ENCODE measurements at places on chromosomes 4 and X.
A peak's percentile ranks its signal among the peaks of the same experiment; 100 is the strongest.

GRCh38 chr4:177005674-177006230 is 213.0 kb upstream of the VEGFC start:
- no peaks in the 10 kb centered on the region for H3K36me3 ChIP-seq
- no peak overlapping the region for H3K27ac ChIP-seq
- H3K27me3 ChIP-seq, result no peaks in the 10 kb centered on the region
- no peak overlapping the region for H3K4me3 ChIP-seq
- peak; percentile 84 for DNase-seq
- H3K4me1 ChIP-seq, result peaks cover 17% of the 10 kb centered on the region

- no peaks in the 10 kb centered on the region for H3K4me1 ChIP-seq
- no peaks in the 10 kb centered on the region for H3K27me3 ChIP-seq
- no peak overlapping the region for H3K4me3 ChIP-seq
- H3K27ac ChIP-seq, result no peak overlapping the region
- H3K36me3 ChIP-seq, result no peaks in the 10 kb centered on the region
Observed at GRCh38 chr4:59597536-59598329, 1602.4 kb upstream of the ADGRL3 start.

DNA sequence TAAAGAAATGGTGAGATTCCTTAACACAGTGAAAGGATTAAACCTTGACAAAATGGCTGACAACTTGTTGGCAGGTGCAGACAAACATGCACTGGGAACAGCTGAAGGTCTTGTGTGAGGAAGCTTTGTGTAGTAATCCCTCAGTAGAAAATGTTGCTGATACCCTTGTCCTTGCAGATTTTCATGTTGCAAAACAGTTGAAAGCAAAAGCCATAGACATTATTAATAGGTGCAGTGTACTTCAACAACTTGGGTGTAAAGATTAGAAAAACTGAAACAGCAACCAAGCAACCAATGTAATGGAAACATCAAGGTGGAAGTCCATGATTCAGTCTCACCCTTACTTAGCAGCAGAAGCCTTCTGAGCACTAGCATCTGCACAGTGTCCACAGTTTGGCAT is 29.8 kb downstream of the UGT2B7 start:
- no peak overlapping the region for H3K4me3 ChIP-seq
- no peaks in the 10 kb centered on the region for H3K36me3 ChIP-seq
- H3K27ac ChIP-seq, result no peak overlapping the region
- no peaks in the 10 kb centered on the region for H3K4me1 ChIP-seq
- no peak for DNase-seq

DNA sequence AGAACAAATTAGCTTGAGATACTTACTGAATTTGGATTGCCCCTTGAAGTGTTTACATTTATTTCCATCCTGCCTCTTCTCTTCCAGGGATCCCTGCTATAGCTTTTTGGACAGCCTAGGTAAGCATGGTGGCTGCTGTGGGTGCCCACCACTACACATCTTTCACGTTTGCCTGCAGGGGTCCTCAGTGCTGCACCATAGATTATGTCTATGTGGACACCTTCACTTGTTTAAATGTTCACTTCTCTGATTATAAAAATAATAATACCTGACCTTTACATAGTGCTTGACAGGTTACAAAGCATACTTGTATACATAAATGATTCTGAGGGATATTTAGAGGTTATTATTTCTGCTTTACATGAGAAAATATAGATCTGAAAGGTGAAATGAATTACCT is 67.9 kb upstream of the SLC4A4 start:
- peaks cover 14% of the 10 kb centered on the region for H3K4me1 ChIP-seq
- no peak overlapping the region for H3K27ac ChIP-seq
- peak; percentile 45 for DNase-seq
- peaks cover 4% of the 10 kb centered on the region for H3K36me3 ChIP-seq

DNA sequence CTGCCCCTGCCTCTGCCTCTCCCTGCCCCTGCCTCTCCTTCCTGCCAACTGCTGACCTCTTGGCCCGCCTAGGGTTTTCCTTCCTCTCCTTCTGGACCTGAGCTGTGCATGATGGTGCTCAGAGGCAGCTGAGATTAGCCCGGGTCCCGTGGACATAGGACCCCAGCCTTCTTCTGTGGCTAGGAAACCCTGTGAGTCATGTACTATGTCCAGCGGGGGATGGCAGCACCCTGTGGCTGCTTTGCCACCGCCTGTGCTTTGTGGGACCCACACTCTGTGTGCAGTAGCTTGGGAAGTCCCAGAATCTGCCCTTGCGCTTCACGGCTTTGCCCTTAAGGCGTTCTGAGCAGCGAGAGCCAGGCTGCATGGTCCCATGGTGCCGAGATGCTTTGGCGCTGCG is 105.5 kb upstream of the PSAPL1 start:
- no peaks in the 10 kb centered on the region for H3K4me1 ChIP-seq
- no peaks in the 10 kb centered on the region for H3K36me3 ChIP-seq
- no peak overlapping the region for H3K4me3 ChIP-seq
- H3K27ac ChIP-seq, result no peak overlapping the region
- H3K27me3 ChIP-seq, result peaks cover 7% of the 10 kb centered on the region
